M059J (cell line): ENCODE measurements at places on chromosomes 3 and 15. TPM values are rescaled to one million over a fixed set of nuclear protein-coding genes. Genes with fewer than 3 reads are reported as not detected.
A peak's percentile ranks its signal among the peaks of the same experiment; 100 is the strongest.

GRCh38 chr15:45892182-45892581 is 257.4 kb downstream of the SQOR start:
- DNase-seq = peak; percentile 76

- DNase-seq = no peak
Observed at GRCh38 chr15:35327789-35328188, 218.2 kb downstream of the DPH6 start.

GRCh38 chr3:108661699-108662098 is 72.2 kb downstream of the DZIP3 start:
- DNase-seq = no peak

GRCh38 chr15:75114327-75114726 is 87.4 kb upstream of the C15orf39 start:
- DNase-seq = no peak

DNA sequence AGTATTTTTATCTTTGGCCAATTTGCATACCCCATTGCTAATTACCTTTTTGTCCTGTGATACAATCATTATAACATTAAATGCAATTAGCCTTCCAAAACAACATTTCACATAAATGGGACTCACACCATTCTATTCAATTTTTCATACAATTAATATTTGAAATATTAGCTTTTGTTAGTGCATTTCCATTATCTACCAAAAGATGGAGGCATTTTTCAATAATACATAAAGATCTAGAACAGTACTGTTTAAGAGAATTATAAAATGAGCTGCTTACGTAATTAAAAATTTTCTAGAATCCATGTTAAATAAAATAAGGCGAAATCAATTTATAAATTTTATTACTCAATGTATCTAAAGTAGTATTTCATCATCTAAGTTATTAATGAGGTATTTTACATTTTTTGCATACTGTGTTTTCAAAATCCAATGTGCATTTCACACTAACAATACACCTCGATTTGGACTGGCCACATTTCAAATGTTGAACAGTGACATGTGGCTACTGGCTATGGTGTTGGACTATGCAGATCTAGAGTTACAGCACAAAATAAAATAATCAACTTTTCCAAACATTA is 74.3 kb downstream of the TJP1 start:
- DNase-seq = peak; percentile 12

GRCh38 chr3:149044339-149045083 is 41.8 kb downstream of the HLTF start:
- no peak for DNase-seq

DNA sequence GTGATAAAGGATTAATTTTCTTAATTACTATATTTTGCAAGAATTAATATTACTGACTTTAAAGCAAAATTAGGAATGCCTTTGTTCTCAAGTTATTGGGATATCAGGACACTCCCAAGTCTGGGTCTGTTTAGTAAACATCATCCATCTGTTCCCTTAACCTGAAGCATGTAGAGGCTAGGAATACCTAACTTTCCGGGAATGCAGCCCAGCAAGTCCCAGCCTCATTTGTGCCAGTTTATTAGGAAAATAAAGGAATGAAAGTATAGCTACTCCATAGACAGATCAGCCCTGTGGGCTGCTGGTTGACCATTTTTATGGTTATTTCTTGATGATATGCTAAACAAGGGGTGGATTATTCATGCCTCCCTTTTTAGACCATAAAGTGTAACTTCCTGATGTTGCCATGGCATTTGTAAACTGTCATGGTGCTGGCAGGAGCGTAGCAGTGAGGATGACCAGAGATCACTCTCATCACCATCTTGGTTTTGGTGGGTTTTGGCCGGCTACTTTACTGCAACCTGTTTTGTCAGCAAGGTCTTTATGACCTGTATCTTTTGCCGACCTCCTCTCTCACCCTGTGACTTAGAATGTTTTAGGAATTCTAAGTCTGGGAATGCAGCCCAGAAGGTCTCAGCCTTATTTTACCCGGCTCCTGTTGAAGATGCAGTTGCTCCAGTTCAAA is 540.2 kb downstream of the NAALADL2 start:
- peak; percentile 31 for DNase-seq

DNA sequence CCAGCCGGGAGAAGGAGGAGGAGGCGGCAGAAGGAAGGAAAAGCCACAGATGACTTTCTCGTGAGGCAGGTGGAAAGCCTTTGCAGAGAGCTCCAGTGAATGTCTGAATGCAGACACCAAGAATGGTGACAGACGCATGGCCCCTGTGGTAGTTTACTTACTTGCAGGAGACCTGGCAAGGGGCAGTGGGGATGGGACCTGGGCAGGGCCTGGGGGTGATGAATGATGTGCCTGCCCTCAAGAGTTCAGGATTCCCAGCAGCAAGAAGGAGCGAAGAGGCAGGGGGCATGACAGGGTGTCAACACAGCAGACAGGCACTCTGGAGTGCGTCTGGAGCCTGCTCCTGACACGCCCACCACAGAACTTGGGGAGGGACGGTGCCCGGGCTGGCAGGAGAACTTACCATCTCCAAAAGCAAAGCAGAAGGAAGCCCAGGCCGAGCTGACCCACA is 260.5 kb upstream of the LYSMD4 start:
- no peak for DNase-seq

- no peak for DNase-seq
Observed at GRCh38 chr15:66389859-66390381, 3.2 kb downstream of the MAP2K1 start.

GRCh38 chr3:181009225-181009624 is 19.7 kb upstream of the DNAJC19 start:
- peak; percentile 22 for DNase-seq

GRCh38 chr15:68281008-68281407 is 3.5 kb downstream of the FEM1B start:
- no peak for DNase-seq

DNA sequence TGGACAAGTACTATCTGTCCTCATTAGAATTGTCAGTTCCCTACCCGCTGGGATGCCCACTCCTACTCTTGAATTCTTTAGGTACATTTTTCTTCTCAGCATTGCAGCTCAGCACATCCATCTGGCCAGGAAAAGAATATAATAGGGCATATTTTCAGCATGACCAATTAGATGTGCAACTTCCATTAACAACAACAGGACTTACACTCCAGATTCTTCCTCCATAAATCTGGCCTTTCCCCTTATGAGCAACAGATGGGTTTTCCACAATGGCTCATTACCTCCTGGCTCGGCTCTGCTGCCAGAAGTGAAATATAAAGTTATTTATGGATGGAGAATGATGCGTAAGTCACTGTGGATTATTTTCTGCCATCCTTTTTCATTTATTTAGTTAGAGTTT is 443.8 kb upstream of the TGFBR2 start:
- DNase-seq = peak; percentile 62

DNA sequence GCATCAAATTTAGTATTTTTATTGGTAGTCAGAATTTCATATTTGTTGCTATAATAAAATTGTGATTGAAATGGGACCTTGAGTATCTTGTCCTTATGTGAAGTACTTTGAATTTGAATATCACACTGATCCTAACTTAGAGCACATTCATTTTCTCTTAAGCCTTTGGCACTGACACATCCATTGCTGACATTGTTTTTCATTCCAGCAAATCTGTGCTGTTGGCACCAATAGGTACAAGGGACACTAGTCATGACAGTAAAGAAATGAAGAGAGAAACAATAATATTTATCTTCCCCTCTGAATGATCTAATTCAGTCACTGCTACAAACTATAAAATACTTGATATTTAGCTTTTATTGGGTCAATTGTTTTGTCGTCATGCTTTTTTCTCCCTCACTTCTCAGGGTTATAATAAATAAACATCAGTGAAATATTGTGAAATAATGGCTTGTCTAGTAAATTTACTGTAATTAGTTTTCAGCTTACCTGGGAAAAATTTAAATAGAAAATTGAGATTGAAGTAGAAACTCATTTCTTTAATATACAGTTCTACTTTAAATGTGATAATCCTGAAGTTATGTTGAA is 166.8 kb upstream of the MLF1 start:
- no peak for DNase-seq

DNA sequence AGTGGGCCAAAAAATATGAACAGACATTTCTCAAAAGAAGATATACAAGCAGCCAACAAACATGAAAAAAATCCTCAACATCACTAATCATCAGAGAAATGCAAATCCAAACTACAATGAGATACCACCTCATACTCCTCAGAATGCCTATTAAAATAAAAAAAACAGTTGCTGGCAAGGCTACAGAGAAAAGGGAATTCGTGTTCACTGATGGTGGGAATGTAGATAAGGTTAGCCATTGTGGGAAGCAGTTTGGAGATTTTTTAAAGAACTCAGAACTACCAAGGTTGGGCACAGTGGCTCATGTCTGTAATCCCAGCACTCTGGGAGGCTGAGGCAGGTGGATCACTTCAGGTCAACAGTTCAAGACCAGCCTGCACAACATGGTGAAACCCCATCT is 27.8 kb upstream of the C15orf40 start:
- DNase-seq = peak; percentile 46

GRCh38 chr15:25761971-25762662 is 101.0 kb downstream of the ATP10A start:
- peak; percentile 15 for DNase-seq

GRCh38 chr15:40891810-40892446 is 2.3 kb upstream of the VPS18 start:
- peak; percentile 61 for DNase-seq

DNA sequence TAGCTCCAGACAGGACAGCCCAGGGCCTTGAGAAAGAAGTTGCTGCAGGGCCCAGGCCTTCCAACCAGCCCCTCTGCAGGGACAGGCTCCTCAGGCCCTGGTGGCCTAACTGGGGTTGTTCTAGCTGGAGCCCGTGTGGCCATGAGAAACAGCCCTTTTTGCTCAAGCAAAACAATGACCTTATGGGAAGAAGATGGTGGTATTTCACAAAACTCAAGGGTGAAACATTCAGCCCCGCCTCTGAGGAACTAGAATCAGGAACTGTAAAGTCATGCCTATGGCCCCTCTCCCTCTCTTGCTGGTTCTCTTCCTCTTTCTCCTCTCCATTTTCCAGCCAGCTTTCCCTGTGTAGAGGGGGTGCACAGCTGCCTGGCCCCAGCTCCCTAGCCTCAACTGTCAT is 273.3 kb downstream of the RPLP1 start:
- DNase-seq = no peak

DNA sequence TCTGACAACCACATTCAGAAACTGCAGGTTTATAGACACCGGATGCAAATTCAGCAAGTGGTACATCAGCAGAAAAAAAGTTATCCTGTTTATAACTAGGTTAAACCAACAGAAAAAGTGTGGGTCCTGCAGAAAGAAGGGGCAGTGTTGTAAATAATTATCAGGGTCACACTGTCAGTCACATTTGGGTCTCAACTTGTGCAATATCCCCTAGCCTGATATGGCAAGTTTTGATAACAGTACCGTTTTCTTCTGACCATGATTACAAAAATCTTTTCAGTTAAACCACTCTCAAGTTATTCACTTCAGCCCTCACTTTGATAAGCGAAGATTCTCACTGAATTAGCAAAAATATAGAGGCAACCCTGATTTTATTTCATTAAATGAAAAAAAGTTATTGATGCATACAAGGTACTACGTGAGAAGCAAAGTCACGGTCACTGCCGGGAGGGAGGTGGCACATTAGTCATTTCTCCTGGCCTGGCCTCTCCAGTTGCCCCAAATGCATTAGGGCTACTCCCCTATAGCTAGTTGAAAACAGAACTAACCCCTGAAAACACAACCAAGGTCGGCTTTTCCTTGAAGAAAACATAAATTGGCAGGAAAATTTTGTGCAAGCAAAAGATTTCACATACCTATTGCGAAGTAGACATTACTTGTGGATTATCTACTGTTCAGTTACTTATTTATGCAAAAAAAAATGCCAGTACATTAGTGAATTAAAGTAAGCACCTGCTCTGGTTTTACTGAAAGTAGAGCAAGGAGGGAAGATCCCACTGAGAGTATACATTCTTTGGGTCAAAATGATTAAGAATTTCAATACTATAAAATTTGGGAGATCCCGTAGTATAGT is 28.6 kb downstream of the IL5RA start:
- no peak for DNase-seq

- DNase-seq = no peak
Observed at GRCh38 chr3:127072971-127073783, 90.3 kb downstream of the PLXNA1 start.

DNA sequence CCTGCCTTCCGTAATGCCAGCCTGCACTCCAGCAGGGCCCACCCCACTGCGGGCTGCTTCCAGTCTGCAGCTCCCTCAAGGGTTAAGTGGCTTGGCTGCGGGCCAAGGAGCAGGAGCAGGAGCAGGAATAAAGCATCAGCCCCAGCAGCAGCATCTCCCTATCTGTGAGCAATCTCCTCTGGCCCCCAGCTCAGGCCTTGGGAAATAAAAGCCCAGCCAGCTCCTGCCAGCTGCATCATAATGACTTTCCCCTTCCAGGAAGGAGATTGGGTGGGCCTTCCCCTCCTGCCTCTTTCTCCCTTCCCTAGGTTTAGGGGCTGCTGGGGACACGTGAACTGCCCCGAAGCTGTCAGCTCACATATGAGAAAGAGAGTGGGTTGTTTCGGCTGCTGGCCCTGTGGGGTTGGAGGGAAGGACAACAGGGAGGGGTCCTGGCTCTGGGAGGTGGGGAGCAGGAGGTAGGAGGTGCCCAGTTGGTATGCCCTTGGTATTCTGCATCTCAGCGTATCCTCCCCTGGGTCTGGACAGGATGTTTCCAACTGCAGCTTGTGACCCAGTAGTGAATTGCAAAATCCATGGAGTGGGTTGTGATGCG is 34.6 kb upstream of the FGD5 start:
- no peak for DNase-seq

DNA sequence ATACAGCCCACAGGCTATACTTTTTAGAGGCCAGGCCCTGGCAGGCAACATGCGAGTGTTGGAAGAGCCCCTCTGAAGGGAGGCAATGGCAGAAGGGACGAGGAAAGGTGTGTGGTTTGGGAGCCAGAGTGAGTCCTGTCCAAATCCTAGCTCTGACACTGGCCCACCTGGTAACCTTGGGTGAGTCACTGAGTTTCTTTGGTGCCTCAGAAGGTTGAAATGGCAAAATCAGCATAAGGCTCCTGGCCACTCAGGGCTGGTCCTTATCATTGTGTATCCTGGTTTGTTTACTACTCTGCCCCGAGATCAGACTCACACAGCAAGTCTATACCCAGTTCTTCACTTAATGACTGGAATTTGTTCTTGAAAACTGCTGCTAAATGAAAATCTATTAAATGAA is 71.4 kb upstream of the TLE3 start:
- no peak for DNase-seq

GRCh38 chr3:149895339-149895738 is 75.4 kb downstream of the PFN2 start:
- DNase-seq = no peak

Gene RASL12
- total RNA-seq = not detected in 2 replicates

Gene GPR62
- total RNA-seq = 0.02 TPM in 1 of 2 replicates, not detected in the other

Gene TLR9
- total RNA-seq = not detected in 2 replicates

Gene GNB5
- total RNA-seq = 37.8 and 47.5 TPM in 2 replicates

Gene KBTBD13
- total RNA-seq = not detected in 2 replicates

Gene SPINK8
- not detected in 2 replicates for total RNA-seq

Gene MST1R
- 0.17 and 1.4 TPM in 2 replicates for total RNA-seq

Gene AGTR1
- 0.39 TPM in 1 of 2 replicates, not detected in the other for total RNA-seq

Gene CCDC39
- not detected in 2 replicates for total RNA-seq

Gene COL6A5
- not detected in 2 replicates for total RNA-seq

Gene DLEC1
- 0.02 TPM in 1 of 2 replicates, not detected in the other for total RNA-seq

Gene FANCD2OS
- total RNA-seq = not detected in 2 replicates

Gene EPHB3
- 1.1 and 1.2 TPM in 2 replicates for total RNA-seq

Gene GMNC
- 0.02 and 0.07 TPM in 2 replicates for total RNA-seq

Gene SLC2A2
- 0.12 and 0.32 TPM in 2 replicates for total RNA-seq

Gene THRB
- 1.3 and 2.0 TPM in 2 replicates for total RNA-seq
